ENCODE measurements at places on chromosomes 13 and 19. TPM values are rescaled to one million over a fixed set of nuclear protein-coding genes. Genes with fewer than 3 reads are reported as not detected.

GRCh38 chr13:112838038-112838841 is 130.8 kb upstream of the MCF2L start:
- no peak for DNase-seq

- peak; percentile 35 for DNase-seq
These were observed 42.9 kb upstream of the RAP2A start for GRCh38 chr13:97390941-97391600.

- DNase-seq = peak; percentile 47
These were observed 61.0 kb downstream of the RASA3 start for GRCh38 chr13:114071410-114071809.

GRCh38 chr19:15072930-15073647 is 8.9 kb upstream of the OR1I1 start:
- no peak for DNase-seq

GRCh38 chr19:660793-661426 is 2.1 kb downstream of the RNF126 start:
- no peak for DNase-seq

- DNase-seq = peak; percentile 94
These were observed 1.5 kb downstream of the MYADM start for GRCh38 chr19:53868892-53869804.

DNA sequence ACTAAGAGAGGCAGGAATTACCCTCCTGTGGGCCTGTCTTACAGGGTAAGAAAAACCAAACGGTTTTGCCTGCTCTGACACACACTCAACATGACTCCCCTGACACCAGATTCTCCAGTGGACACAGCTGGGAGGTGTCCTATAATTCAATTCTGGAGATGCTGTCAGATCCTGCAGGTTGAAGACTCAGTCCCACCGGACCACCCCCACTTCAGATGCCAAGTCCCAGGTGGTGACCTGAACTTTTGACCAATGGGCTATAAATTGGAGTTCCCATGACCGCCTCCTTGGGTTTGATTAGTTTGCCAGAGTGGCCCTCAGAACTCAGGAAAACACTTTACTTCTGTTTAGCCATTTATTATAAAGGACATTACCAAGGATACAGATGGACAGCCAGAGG is 52.6 kb downstream of the RGCC start:
- no peak for DNase-seq

- DNase-seq = no peak
These were observed 14.9 kb downstream of the SSC5D start for GRCh38 chr19:55503157-55503501.

- no peak for DNase-seq
These were observed 7.8 kb upstream of the CEACAM5 start for GRCh38 chr19:41700381-41701195.

DNA sequence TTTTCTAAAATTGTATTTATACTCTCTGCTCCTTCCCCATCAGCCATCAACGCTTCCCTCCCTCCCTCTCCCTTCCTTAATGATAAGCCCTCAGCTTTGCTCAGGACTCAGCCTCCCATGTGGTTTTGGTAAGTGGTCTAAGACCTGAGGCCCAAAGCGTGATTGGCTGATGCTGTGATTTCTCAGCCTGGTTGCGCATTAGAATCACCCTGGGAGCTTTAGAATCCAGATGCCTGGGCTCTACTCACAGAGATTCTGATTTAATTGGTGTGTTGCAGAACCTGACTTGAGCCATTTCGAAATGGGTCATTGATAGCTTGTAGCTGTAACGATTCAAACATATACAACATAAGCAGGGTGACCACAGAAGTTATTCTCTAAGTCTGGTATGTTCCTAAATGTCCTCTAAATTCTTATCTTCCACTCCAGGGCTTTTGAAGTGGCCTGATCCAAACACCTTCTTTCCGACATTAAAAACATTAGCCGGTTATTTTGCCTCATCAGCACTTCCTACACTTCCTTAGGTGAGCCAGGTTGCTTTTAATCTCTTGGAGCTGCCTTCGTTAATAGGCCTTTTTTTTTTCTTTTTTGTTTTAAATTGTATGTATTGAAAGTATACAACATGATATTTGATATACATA is 60.6 kb downstream of the LRCH1 start:
- no peak for DNase-seq

The VSTM1 gene
- 4.5 TPM for polyA plus RNA-seq

The OR4F17 gene
- not detected for polyA plus RNA-seq

The FOSB gene
- 22.8 TPM for polyA plus RNA-seq

The SPPL2B gene
- polyA plus RNA-seq = 54.8 TPM

The OR7D2 gene
- 0.01 TPM for polyA plus RNA-seq

The SLC10A2 gene
- polyA plus RNA-seq = not detected
